Stimulated activated CD8-positive, alpha-beta memory T cell treated with anti-CD3 and anti-CD28 coated beads, Interleukin-12 subunit alpha, Interleukin-12 subunit beta, amount 100 ng/mL, for 4 hours (primary cell): ENCODE measurements at places on chromosomes 5 and 9.

DNA sequence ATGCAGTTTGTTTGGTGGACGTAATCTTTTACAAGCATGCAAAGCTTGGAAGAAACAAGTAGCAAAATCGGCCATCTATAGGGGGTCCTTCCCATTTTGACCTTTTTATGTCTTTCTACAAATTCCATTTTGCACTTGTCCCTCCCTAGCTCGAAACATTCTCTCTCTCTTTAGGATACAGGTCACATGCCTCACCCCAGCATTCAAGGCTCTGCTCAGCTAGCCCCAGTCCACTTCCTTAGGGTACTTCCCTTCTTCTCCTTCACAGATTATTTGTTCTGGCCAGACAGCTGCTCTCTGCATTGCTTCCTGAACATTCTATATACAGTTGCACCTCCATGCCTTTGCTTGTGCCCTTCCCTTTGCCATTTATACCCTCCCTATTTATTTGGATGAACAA, 31.7 kb upstream of the TRIM14 start:
- no peak for DNase-seq

GRCh38 chr9:91766315-91767069, 183.5 kb downstream of the ROR2 start:
- DNase-seq = no peak

- no peak for DNase-seq
Measured at GRCh38 chr5:1321576-1321975, 23.3 kb downstream of the CLPTM1L start.

DNA sequence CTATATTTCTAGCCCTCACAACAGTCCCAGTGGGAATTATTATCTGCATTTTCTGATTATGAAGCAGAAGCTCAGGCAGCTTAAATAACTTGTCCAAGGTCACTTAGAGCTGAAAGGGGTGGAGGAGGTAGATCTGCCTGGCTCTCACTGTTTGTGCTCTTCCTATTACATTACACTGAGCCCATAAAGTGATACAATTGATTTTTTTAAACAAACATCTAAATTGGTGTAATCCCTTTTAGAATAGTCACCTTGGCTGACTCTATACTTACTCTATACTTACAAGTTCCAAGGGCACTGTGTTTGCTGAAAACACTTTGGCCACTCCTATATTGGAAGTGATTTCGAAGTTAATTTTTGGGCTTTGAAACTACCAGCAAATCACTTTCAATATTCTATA, 144.7 kb downstream of the APBA1 start:
- no peak for DNase-seq

DNA sequence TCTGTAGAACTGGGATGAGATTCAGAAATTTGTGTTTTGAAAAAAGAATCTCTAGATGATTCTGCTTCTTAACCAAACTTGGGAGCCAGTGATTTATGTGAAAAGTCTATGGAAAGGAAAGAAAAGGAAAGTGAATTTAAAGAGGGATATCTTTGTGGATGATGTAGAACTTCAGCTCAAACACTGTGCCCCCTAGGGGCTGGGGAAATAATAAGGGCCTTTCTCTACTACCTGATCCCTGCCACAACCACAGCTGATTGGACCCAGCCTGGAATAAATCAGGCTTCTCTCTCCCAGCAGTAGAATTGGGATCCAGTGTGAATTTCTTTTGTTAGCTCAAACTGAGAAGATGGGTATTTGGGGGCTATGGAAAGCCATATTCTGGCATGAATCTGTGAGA, 155.0 kb downstream of the PRELID2 start:
- DNase-seq = no peak

- DNase-seq = no peak
Measured at GRCh38 chr5:165130656-165131055, 1625.2 kb downstream of the MAT2B start.

DNA sequence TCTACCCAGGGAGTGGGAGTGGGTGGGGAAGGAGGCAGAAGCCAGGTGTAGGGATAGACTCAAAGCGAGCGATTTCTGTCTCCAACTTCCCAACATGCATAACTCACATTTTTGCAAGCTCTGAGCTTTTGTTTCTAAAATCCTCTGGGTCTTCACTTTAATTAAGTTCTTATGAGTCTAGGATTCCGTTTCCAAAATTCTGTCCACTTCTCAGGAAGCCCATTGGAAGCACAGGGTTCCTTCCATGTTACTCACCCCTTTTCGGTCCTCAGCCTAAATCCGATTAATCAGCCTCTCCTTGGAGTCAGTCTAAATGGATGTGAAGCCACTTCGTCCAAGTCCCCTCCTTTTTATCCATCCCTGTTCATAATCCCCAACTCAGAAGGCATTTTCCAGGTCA, 1.4 kb downstream of the GPX3 start:
- DNase-seq = no peak

DNA sequence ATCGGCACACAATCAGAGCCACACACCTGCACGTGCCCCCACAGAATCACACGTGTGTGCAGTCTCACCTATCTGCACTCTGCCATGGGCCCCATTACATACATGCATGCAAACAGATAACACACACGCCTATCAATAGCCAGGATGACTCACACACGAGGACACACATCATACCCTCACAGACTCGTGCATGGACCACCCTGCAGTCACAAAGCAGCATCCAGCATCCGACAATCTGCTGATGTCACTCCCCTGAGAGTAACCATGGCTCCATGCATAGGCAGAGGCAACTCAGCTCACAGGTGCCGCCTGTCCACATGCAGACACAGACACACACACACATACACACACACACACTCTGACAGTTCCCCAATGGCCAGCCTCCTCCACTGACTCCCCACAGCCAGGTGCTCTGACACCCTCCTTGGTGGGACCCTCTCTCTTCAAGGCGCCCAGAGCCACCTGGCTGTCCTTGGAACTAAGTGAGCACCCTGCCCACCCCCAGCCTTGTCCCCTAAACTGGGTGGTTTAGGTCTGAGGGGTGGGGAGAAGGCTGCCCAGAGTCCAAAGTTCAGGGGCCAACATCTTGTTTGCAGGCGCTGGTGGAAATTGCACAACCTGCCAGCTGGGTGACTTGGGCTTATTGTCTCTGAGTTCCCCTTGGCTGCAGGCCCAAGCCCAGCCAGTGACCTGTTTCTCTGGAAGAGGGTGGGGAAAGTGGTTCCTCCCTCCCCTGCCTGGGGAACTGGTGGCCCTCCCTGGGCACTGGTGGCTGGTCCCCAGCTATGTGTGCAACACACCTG, 34.6 kb upstream of the NEK6 start:
- no peak for DNase-seq

DNA sequence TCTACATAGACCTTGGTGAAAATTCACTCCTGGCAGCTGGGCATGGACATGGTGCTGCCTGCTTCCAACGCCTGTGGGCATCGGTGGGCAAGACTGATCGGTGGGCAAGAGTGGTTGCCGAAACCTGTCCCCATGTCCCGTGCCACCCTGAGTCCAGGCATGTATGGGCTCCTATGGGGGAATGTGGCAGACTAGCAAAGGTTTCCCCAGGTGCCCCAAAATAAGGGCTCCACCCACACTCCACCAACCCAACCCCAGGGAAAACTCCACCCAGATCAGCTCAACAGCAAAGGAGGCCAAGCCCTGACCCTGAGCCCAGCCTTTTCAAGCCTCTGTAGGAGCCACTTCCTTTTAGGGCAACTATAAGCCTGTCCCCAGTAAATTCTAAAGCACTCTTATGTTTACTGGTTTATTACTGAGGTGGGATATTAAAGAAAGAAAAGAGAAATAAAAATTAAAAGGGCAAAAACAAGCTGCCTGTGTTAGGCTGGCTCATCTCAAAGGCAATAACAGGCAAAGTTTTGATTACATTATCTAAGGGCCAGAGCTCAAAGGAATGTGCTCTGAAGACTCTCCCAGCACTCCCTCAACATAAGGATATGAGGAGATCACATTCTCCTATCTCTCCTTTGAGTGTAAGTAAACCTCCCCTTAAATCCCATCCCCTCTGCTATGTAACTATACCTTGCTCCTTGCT, 8.9 kb upstream of the SPATA31E1 start:
- no peak for DNase-seq

DNA sequence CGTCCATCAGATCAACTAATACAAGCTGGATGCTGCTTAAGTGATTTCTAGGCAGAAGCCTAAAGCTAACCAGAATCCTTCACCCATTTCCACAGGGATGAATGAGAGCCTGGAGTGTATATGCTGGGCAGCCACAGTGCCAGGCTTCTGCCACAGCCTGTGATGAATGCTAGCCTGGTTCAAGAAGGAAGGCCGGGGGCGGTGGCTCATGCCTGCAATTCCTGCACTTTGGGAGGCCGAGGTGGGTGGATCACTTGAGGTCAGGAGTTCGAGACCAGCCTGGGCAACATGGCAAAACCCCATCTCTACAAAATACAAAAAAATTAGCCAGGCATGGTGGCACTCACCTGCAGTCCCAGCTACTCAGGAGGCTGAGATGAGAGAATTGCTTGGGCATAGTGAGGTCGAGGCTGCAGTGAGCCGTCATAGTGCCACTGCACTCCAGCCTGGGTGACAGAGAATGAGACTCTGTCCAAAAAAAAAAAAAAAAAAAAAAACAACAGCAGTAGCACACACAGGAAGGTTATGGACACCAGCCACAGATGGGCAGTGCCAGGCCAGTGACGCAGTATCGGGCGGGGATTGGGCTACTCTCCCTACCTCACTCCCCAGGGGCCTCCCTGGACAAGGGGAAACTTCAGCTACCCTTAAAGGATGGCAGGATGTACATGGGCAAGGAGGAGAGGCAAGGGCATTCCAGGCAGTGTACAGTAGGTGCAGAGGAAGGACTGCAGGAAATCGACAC, 23.1 kb upstream of the HMCN2 start:
- DNase-seq = no peak

- no peak for DNase-seq
Measured at GRCh38 chr5:171367424-171368370, 20.0 kb upstream of the NPM1 start.

DNA sequence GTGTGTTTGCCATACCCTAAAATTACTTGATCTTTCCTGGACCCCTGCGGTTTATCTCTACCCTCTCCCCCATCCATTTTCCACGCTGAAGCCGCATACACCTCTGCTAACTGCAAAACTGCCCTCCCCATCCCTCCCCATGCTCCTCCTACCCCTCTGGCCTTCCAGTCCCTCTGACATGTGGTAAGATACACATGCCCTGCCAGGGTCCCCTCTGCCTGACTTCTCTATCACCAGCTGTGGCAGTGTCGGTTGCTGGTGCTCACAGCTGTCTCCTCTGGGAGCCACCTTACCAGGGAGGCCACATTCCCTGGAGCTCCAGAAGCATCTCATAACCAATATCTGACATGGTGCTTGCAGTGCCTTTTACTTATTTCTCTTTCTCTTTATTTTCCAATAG, 58.9 kb upstream of the COL15A1 start:
- DNase-seq = no peak

- no peak for DNase-seq
Measured at GRCh38 chr9:88988796-88989641, 2.2 kb upstream of the S1PR3 start.

DNA sequence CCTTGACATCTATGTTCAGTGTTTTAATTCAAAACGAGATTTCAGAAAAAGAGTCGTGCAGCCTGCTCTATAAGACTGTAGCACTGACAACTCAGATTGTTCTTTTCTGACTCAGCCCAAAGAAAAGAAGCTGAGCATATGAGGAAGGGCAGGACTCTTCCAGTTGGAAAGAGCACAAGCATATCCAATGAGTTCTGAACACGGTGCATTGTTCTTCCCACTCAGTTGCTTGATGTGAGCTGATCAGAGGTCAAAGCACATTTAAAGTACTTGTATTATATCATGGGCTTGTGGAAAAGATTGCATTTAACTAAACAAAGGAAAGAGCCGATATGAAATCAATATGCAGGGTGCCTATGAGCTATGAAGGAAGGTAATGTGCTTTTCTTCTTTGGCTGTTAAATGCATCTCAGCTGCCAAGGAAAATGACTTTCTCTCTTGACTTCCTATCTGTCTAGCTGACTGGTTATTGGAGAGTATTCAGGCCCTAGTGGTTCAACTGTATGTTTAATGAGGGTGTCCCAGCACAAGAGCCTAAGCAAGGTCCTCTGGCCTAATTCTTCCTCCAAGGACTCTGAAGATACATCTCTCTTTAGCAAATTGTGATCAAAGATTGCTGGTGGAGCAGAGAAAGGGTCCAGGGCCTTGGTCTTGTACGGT, 226.6 kb upstream of the PPP1R2B start:
- no peak for DNase-seq

DNA sequence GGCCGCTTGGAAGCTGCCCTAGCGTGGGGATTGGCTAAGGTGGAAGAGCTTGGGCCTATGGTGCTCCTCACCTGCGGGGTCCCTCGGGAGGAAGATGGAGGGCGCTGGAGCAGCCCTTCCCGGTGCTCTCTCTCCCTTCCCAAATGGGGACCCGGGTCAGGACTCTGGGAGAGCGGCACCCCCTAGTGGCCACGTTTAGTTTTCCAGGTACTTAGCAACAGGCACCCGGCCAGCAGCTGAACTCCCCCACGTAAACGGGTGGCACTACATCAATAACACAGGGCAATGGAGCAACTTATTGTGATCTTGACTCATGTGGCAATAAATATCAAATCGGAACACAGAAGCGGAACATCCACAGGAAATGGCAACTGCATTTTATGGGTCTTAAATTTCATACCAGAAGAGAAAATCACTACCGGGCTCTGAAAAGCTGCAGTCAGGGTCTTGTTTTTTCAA, 316.6 kb downstream of the AGTPBP1 start:
- DNase-seq = no peak

- DNase-seq = no peak
Measured at GRCh38 chr5:158123595-158123994, 264.6 kb upstream of the CLINT1 start.

DNA sequence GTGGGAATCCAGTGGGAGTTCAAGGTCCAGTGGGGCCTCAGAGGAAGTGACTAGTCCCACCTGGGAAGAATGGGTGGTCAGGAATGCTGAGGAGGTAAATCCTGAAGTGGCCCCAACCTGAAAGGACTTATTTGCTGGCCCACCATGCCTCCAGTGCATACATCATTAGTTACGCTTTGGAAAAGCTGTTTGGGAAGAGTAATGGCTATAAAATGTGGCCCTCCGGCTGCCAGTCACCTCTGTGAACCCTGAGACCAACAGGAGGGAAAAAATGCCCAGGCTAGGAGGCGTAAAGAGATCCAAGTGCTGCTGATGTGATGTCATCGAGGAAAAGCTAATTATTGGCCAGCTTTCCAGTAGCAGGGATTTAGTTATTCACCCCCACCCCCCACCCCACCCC, 2.7 kb upstream of the SLC26A2 start:
- DNase-seq = no peak

DNA sequence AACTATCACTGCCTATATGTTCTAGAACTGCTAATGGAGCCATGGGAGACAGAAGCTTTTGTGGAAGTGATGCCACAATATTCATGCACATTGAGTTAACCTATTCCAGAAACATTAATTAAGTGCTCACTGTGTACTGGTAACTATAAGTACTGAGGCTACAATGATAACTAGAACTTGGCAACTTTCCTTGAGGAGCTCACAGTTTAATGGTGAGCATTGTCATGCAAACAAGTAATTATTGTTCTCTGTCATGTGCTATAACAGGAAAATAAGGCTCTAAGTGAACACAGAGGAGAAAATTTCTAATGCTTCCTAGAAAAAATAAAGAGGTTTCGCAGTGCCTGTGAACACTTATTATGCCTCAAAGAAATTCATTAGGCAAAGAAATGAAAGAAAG, 142.2 kb downstream of the BAAT start:
- no peak for DNase-seq
